ENCODE measurements at places on chromosomes 7 and 10.

GRCh38 chr10:32922170-32922569, 35.9 kb downstream of the ITGB1 start:
- DNase-seq: no peak

DNA sequence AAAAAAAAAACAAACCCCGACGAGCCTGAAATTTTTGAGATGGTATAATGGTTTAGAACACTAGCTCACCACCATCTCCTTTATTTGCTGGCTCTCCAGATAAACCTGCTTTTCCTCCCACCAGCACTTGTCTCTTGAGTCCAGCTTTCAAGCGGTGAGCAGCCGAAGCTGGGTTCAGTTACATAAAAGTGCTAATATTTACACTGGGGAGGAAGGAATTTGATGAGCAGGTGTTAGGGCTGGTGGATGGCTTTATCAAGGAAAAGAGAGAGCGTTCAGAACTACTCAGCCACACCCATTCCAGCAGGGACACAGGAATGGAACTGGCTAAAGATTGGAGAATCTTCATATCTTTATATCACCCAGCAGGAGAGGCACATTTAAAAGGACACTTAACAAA, 6.6 kb upstream of the CALML3 start:
- DNase-seq: peak; percentile 3

- no peak for DNase-seq
Measured at GRCh38 chr7:17152721-17153120, 145.7 kb upstream of the AHR start.

DNA sequence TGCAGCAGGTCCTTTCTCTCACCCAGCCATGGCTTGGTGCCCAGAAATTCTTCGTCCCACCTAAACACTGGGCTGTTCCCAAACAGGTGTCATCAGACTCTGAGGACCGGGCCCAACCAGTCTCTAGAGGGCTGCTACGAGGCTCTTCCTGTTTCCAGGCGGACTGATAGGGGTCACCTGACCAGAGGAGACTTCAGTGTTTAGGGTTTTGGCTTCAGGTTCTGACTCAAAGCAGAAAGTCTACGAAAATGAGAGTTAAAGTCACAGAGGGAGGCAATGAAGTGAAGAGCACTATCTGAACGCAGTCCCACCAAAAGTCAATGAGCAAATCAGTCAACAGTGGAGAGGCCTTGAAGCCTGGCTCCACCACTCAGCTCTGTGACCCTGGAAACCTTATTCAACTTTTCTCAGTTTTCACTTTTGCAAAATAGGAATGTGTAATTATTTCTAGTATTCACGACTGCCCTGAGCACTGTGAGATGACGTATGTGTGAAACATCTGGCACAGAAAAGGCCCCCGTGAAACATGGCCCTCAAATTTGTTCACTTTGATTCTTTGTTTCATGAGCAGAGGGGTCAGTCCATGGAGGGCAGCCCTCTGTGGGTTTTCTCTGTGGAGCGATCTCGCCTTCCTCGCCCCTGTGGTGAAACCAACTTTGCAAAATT, 189.9 kb upstream of the PDE1C start:
- DNase-seq: no peak

GRCh38 chr7:1122832-1123501, 35.1 kb downstream of the GPER1 start:
- peak; percentile 53 for DNase-seq

DNA sequence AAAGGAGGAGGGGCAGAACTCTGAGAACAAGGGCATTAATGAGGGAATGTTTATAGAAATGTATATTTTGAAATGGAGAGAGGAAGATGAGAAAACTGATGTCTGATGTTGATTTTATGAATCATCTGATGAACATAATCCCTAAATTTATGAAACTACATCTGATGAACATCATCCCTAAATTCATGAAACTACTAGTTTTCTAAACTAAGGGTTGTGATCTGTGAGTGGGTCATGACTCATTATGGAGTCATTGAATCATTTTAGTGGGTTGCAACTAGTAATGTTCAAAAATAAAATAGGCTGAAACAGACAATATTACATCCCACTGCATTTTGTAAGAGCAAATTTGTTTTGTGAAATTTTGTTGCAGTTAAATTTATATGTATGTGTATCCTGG, 442.6 kb upstream of the TEX47 start:
- no peak for DNase-seq

DNA sequence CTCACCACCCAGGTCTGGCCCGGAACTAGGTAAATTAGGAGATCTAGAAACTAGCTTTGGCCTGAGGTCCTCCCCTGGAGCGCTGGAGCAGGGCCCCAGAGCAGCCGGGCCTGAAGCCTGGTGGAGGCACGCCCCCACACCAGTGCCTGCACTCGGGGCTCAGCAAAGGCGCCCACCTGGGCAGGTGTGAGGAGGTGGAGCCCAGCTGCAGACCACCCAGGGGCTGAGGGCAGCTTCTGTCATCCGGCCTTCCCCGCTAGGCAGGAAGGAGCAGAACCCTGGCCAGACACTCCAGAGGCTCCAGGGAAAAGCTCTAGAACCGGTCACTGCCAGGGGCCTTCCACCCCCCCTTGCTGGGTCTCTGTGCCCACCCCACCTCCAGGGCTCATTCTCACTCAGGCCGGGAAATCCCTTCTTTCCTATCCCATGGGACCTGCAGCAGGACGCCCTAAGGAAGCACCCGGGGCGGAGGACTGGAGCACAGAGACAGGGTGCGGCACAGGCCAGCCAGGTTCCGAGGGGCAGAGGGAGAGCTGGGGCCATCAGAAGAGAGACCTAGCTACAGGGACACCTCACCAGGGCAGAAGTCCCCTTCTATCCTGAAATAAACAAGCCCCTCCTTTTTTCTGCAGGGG, 161.2 kb downstream of the NRF1 start:
- DNase-seq: no peak

- DNase-seq: no peak
Measured at GRCh38 chr10:11402392-11402791, 209.1 kb downstream of the USP6NL start.

- peak; percentile 95 for DNase-seq
Measured at GRCh38 chr7:151013733-151014497, 10.4 kb downstream of the ATG9B start.

DNA sequence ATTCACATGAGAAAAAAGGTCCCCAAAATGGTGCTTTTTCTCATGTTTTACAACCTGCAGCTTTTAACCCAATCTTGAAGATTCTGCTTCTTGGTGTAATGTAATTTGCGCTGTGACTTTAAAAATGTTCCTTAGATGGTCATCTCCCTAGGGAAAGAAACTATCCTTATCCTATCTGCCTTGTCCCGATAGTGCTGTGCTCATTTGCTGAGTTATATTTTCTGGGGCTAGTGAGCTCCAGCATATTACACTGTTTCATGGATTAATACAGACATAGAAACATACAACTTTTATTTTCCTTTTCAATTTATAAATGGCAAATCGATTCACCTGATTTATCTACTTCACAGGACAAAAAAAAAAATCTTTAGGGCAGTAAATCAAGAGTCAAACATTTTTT, 2.8 kb downstream of the WAPL start:
- DNase-seq: no peak

GRCh38 chr7:107233174-107233573, 64.4 kb downstream of the HBP1 start:
- no peak for DNase-seq

- DNase-seq: no peak
Measured at GRCh38 chr7:5435291-5436002, 11.8 kb upstream of the TNRC18 start.

- no peak for DNase-seq
Measured at GRCh38 chr10:133536198-133536597, 9.0 kb downstream of the CYP2E1 start.

- DNase-seq: no peak
Measured at GRCh38 chr7:159031135-159031701, 113.4 kb downstream of the VIPR2 start.

DNA sequence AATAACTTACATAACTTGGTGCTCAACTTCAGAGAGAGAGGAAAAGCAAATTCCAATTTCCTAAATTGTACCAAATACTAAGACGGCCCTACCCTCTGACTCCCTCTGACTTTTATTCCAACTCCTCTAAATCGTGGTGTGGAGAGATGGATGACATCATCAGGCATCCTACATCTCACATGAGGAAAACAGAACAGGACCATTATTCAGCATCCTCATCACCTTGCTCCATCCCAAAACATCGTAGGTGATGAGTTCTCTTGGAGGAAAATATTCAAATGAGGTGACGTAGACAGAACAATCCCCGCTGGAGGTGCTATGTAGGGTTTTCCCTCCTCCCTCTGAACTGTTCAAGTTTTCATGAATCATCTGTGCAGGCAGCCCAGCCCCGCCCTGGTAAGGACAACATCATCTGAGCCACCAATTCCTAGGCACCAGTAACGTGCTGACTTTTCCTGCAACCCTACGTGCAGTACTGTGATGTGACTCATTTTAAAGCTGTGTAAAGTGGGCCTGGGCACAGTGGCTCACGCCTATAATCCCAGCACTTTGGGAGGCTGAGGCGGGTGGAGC, 167.2 kb downstream of the CALN1 start:
- DNase-seq: no peak

DNA sequence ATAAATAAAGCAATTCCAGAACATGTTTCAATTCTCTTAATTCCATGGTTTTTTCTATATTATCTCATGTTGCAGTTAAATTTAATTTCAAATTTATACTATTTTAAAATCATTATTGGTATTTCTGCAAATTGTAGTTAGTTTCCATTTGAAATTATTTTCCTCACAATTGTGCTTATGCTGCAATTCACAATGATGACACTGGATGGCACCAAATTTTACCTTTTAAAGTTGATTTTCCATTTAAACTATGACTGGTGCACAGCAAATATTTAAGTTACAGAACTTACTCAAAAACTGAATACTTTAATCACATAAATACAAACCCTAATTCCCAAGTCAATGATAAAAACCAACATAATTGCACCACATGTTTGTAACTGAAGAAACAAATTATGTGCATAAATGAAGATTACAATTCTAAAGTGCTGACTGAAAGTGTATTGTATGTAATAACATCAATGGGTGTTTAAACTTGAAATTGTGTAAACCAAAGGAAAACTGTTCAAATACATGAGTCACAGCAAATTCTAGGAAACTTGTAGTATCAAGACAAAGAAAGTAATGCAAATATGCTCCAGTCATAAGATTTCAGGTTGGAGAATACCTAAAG, 75.3 kb upstream of the AASS start:
- no peak for DNase-seq

GRCh38 chr10:102948176-102948575, 30.1 kb downstream of the CNNM2 start:
- DNase-seq: no peak

DNA sequence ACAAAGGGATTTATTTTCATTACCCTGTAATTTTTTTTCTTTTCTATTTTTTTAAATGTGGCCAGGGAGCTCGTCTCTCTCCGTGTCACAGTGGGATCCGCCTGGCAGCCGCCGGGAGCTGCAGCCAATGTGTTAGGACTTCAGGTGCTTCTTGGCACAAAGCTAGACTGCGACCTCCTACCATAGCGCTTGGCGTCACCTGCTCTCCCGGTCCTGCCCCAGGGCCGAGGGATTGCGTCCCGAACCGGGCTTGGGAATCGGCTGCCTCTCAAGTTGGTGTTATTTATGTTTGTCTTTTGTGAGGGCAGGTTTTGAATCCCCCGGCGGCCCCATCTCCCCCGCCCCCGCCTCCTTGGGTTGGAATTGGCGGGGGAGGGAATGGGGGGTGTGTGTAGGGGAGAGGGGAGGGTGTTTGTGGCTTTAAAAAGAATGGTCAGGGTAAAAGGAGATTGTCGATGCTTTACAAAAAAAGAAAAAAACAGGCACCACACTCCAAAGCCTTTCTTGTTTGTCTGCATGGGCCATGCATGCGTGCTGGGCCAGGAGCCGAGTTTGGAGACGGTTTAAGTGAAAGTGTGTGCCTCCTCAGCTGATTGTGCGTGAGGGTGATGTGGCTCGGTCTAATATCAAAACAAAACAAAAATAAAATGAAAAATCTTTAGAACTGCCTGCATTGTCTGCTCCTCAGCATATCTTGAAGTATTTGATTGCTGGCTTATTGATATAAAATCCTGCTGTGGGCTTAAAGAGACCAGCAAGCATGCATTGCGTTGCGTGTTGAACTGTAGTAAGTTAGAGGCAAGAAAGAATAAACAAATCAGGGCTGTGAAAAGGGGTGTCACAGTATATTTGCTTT, 1.2 kb downstream of the PPP1R9A start:
- no peak for DNase-seq

DNA sequence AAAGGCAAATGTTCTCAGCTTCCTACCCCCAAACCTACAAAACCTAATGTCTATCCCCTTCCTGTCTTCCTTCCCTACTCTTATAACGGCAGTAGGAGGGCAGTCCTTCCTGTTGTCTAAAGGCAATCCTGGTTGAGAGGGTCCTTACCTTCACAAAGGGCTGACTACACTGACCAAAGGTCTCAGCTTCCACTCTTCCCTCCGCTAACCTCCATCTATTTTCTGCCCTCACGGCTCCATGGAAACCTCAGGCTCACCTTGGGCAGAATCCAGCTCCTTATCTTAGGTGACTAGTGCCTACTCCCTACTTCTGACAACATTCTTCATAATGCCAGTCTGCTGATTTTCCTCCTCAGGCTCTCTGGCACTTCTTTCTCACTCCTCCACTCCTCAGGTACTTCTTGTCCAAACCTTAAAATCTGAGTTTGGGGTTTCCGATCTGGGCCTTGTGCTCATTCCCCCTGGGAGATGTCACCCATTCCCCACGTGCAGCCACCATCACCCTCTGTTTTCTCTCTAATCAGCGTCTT, 542 bp downstream of the FBXL13 start:
- DNase-seq: no peak

DNA sequence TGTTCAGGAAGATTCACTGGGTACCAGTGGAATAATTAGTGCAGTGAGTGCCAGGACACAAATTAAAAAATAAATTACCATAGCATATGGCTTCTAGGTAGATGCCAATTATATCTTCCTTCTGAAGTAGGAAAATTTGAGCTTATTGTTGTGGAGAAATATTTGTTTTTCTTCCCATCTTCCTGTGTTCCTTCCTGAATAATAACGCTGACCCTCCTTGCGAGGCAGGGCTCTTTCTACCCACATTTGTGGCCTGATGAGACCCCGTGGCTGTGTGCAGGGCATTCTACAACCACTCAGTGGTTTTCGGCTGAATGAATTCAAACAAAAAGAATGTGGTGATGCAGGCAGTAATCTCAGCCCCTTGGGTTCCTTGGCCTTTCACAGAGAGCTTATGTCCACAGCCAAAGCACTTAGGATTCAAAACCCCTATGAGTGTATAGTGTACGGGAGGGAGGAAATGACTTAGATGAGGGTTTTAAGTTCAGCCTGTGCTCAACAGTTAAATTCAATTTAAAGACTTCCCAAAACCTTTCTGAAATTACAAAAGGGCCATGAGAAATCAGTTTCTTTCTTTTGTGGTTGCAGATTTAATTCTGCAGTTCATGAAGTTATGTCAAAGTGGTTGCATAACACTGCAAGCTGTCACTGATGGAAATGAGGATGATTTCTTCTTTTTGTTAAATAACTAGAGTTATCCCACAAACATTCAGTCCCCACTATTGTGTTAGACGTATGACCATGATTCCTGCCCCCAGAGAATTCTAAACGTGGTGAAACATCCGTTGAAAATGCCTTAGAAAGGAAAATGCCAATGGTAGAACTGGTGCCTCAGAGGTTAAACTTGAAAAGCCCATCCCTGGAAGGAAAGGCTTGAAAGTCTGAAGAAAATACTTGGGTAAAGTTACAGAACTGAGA, 255.3 kb downstream of the FZD1 start:
- DNase-seq: no peak
